ENCODE measurements at places on chromosomes 13 and 19. TPM values are rescaled to one million over a fixed set of nuclear protein-coding genes. Genes with fewer than 3 reads are reported as not detected.

The TMPRSS9 gene
- 0.41 TPM for total RNA-seq

The EBPL gene
- total RNA-seq: 44.8 TPM

The ERICH4 gene
- not detected for total RNA-seq

The ZNF548 gene
- 45.7 TPM for total RNA-seq

The CDX2 gene
- not detected for total RNA-seq

The TEX101 gene
- not detected for total RNA-seq

The TNFSF9 gene
- total RNA-seq: 2.0 TPM

The MBD3L2 gene
- not detected for total RNA-seq

The ZNF66 gene
- total RNA-seq: 16.3 TPM

The PCDH8 gene
- total RNA-seq: 72.2 TPM

The CACNG6 gene
- total RNA-seq: under 0.01 TPM

The CYP4F2 gene
- not detected for total RNA-seq

The CABP5 gene
- total RNA-seq: not detected

The EID2B gene
- 24.1 TPM for total RNA-seq

DNA sequence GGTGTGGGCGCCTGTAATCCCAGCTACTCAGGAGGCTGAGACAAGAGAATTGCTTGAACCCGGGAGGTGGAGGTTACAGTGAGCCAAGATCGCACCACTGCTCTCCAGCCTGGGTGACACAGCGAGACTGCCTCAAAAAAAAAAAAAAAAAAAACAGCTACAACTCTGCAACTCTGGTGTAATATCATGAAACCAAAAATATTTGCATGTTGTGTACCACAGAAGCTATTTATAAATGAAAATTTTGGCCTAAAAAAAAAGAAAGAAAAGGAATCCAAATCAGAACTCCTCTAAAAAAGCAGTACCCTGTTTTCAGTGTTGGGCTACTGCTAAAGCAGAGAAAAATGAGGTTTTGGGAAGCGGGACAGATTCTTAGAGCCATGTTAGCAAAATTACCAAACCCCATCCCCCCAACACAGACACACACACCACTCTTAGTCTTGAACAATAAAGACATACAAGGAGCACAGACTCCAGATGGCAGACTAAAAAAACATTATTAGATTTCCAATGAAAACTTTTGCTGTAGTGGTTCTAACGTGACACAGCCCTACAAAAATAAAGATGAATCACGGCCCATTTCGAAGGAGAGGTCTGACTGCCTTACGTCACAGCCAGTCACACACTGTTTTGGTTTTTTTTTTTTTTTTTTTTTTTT is 51.5 kb downstream of the INSR start:
- DNase-seq: no peak

GRCh38 chr13:35524171-35524570 is 47.7 kb upstream of the MAB21L1 start:
- no peak for DNase-seq

GRCh38 chr19:5048727-5049553 is 80.0 kb downstream of the KDM4B start:
- DNase-seq: no peak

- DNase-seq: no peak
These were observed 9.6 kb upstream of the SLITRK6 start for GRCh38 chr13:85808811-85809210.

- no peak for DNase-seq
These were observed 611.4 kb downstream of the PCDH9 start for GRCh38 chr13:66618702-66619101.

DNA sequence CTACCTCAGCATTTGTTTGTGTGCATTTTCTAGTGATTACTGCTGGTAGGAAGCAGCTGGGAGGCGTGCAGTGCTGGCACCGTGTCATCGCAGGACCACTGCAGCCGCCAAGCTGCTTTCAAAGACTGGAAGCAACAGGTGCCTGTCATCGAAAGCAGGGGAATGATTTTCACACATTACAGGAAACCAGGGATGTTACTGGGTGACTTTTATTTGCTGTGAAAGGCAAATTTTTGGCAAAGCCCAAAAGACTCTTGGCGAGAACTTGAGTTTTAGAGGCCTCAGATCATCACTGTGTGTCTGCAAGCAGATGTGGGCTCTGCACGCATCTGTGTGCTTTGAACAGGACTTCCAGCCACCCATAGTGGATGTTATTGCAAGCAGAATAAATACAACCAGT is 176.4 kb downstream of the FLT1 start:
- no peak for DNase-seq

GRCh38 chr19:5205381-5205780 is 135.2 kb downstream of the PTPRS start:
- no peak for DNase-seq

DNA sequence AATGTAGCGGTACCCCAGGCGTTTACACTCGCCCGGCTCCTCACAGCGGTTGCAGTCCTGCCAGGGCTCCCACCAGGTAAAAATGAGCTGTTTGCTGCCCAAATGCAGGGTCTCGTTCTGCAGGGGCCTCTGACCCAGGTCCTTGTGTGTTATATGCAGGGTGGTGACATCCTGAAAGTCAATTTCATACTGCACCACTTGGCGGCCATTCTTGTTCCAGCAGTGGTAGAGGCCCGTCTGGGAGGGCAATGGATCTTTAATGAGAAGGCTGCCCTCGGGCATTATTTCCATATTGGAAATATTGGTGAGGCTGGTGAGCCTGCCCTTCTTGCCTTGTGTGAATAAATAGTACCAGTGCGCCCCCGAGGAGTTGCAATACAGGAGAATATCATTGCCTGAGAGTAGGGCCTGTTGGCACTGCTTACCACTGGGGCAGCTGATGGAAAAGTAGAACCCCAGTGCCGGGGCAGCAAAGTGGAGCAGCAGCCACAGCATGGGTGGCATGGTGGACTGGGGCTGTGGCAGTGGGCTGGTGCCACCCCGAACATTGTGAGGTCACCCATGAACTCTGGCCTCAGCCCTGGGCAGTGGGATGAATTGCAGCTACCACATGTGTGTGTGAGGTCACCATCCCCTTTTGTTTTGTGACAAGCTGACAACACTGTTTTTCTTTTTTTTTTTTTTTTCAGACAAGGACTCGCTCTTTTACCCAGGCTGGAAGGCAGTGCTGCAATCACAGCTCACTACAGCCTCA is at the start of gene FAM187B:
TSS of gene FAM187B (minus strand) at position 563 of the 754 bp plus-strand sequence. CDS start at position 504, 59 bp downstream.
- no peak for DNase-seq

GRCh38 chr13:39410096-39410901 is 192.7 kb downstream of the LHFPL6 start:
- DNase-seq: no peak

- DNase-seq: no peak
These were observed 6.3 kb upstream of the REXO1 start for GRCh38 chr19:1854542-1855039.

GRCh38 chr13:71879808-71880344 is 12.9 kb upstream of the DACH1 start:
- no peak for DNase-seq

DNA sequence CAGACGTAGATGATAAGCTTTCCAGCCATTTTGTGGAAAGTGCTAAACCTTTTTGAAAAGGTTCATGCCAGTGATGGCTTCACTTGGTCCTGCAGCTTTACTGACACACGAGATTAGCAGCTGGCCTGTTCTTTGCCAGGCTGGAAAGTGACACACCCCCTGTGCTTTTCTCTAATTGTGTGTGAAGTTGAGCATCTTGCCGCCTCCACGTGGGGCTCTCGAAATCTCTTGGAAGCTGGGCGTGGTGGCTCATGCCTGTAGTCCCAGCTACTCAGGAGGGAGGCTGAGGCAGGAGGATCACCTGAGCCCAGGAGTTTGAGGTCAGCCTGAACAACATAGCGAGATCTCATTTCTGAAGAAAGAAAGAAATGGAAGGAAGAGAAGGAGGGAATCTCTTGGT is 25.3 kb upstream of the EHD2 start:
- no peak for DNase-seq

GRCh38 chr13:58587183-58587582 is 955.6 kb downstream of the PCDH17 start:
- DNase-seq: no peak

DNA sequence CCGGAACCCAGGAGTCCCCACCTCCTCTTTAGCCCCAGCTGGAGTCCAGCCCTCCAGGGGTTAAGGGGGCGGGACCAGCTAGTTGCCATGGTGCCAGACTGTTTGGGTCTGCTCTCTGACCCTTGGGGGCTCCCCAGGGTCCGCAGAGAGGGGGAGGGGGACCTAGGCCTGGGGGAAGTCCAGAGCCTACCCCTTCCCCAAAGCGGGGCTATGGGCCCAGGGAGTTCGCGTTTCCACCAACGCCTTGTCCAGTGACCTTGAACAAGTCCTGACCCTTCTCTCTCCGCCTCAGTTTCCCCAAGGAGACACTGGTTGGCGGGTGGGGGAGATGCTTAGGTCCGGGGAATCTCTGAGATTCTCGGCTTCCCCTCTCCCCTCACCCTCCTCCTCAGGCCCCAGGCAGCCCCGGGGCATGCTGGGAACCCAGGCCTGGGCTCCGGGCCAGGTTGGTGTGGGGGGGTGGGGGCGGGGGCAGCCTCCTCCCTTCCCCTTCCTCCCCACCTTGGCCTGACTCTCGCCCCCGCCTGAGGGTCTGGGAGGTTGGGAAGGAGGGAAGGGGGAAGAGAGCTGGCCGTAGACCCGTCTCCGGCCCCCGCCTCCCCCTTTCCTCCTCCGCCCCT is 2.6 kb upstream of the SPACA6 start:
- DNase-seq: peak; percentile 76

DNA sequence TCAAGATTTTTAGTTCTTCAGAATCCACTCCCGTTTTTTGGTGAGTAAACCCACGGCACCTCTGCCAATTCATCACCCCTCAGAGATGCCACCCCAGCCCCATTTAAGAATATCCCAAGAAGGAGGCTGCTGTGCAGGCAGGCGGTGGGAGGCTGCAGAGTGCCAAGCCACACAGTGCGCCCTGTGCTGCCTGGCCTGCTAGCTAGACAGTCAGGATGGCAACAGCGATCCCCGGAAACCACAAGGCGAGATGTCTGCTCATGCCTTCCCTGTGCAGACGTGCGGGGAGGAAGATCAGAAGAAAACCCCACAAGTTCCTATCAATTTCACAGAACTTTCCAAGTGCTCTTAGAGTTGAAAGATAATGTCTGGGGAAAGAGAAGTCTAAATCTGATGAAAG is 64.8 kb upstream of the GPR183 start:
- DNase-seq: no peak

DNA sequence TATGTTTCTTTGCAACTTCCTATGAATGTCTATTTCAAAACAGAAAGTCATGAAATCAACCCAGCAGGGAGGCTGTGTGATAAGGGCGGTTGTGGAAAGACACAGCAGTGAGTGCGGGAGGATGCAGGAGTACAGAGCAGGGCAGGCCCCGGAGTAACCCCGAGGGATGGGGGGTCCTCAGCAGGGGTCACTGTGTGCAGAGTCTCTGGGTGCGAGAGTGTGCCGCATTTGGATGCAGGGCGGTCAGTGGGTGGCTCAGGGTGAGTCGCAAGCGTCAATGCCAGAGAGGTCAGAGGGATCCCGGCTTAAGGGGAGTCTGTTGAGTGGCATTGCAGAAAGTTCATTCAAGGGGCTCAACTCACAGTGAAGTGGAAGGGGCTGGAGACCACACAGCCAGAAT is 147.8 kb downstream of the STK24 start:
- DNase-seq: no peak

DNA sequence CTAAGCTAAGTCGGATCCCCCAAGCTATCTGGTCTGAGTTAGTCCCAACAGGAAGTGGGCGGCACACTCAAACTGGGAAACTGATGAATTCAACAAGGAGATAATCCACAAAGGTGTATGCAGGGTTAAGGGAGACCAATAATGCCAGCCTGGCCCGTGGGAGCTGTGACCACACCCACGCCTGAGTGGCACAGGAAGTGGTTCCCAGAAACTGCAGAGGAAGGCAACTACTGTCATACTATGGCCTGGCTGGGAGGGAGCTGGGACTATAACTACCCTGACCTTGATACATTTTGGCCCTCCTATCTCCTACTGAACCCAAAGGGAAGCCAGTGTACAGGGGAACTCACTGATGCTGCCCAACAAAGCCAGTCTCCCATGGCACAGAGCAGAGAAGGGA is 85.5 kb upstream of the TDRD3 start:
- no peak for DNase-seq

GRCh38 chr13:96053003-96053703 is at the start of gene UGGT2:
Gene UGGT2 (minus strand): TSS chr13:96053401. CDS start chr13:96053312, 89 bp downstream.
- DNase-seq: peak; percentile 93

DNA sequence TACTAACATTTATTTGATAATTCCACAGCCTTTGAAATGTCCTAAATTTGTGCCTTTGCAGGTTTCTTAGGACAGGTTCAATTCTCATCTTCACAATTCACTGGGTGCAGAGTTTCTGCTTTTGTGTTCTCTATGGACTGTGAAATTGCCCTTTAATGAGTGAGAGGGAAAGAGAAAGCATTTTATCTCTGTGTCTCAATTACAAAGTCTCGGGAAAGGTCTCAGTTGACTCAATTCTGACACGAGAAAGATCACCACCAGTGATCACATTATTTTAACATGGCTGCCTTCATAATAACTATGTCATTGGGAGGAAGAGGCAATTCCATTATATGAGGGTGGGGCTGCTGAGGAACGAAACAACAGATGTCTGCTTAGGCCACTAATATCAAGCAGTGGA is 26.2 kb upstream of the LRCH1 start:
- no peak for DNase-seq

DNA sequence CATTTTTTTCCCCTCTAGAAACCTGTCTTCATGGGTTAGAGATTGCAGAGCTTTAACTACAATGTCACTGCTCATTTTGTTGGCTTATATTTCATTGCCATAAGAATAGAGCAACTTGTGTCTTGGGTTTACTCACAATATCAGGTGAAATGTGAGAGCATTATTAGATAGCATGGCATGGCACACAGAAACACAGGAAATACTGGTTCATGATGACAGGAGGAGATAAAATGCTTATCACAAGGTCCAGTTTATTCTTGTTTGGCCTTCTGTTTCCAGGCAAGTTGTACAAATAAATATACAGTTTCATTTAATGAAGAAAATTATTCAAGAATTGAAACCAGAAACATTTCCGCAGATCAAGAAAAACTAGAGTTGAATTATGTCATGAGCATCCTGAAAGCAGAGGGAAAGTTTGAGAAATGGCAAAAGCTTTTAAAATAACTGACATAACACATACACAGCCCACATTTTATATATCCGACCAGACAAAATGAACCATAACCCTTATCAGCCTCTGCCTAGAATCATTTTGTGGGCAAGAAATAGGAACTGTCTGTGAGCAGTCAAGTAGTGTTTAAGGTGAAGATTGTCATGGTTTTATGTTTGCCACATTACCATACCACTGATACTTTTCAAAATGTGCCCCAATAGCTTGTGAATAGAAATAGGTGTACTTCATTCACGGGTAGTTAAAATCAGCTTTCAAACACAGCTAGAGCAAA is 297.9 kb upstream of the ARGLU1 start:
- no peak for DNase-seq

DNA sequence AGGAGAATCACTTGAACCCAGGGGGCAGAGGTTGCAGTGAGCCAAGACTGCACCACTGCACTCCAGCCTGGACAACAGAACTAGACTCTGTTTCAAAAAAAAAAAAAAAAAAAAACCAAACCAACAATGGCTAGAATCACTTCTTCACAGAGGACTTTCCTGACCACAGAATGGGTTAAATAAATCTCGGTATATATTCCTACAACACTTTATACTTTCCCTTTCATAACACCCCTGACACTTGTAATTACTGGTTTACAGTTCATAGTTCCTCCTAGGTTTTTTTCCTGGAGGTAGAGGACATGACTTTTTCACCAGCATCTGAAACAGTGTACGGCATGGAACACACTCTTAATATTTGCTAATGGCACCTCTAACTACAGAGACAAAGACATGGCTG is 31.4 kb downstream of the ZDHHC20 start:
- no peak for DNase-seq

GRCh38 chr13:98961503-98962105 is 16.3 kb downstream of the DOCK9 start:
- DNase-seq: no peak

Measured in frontal cortex (tissue), 4 donors.